ENCODE measurements at places on chromosomes 4 and X. TPM values are rescaled to one million over a fixed set of nuclear protein-coding genes. Genes with fewer than 3 reads are reported as not detected.

Gene CLDN2
- total RNA-seq: not detected

Gene SLIT2
- not detected for total RNA-seq

Gene EREG
- total RNA-seq: 0.07 TPM

Gene PCDH19
- not detected for total RNA-seq

Gene GABRB1
- total RNA-seq: not detected

Gene HSPA4L
- 3.2 TPM for total RNA-seq

Gene SYP
- 69.3 TPM for total RNA-seq

Gene CBLL2
- total RNA-seq: not detected

All from activated naive CD4-positive, alpha-beta T cell treated with anti-CD3 and anti-CD28 coated beads, Interleukin-2, amount 50 U/mL, for 72 hours (primary cell).